ENCODE measurements at places on chromosomes 4 and X. TPM values are rescaled to one million over a fixed set of nuclear protein-coding genes. Genes with fewer than 3 reads are reported as not detected.

- DNase-seq, result no peak
These were observed 60.9 kb downstream of the GK start for GRCh38 chrX:30714138-30714537.

- DNase-seq, result no peak
These were observed 186.3 kb downstream of the SLC7A11 start for GRCh38 chr4:138055890-138056289.

- DNase-seq, result no peak
These were observed 48.8 kb downstream of the C4orf33 start for GRCh38 chr4:129144755-129145206.

DNA sequence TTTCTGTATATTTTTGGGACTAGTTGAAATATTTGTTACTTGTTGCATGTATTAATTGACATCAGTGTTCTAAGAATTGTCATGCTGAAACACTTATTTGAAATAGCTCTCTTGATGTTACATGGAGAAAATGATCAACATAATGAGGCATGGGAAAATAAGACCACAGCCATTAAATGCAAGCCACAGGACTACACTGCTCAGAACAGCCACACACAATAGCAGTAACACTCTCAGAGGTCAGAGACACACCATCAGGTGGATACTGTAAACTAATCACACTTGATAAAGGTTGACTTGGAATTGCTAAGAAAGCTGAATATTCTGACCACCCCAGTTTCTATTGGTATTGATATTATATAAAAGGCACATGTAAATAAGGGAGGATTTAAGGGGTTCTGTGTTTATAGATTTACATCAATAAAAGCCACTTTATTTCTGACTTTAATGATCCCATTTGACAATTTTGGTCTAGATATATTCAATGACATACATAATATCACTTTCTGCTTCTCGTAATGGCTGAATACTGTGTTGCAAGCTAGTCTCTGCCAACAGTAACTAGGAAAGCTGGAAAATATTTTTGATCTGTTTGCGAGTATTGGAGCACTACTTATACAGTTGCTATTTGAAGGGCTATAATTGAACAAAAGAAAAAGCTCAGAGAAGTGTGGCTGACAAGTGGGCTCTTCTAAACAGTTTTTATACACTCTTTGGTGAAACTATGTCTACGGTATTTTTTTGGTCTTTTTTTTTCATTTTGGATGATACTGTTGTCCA is 876.5 kb upstream of the INTU start:
- DNase-seq, result no peak

DNA sequence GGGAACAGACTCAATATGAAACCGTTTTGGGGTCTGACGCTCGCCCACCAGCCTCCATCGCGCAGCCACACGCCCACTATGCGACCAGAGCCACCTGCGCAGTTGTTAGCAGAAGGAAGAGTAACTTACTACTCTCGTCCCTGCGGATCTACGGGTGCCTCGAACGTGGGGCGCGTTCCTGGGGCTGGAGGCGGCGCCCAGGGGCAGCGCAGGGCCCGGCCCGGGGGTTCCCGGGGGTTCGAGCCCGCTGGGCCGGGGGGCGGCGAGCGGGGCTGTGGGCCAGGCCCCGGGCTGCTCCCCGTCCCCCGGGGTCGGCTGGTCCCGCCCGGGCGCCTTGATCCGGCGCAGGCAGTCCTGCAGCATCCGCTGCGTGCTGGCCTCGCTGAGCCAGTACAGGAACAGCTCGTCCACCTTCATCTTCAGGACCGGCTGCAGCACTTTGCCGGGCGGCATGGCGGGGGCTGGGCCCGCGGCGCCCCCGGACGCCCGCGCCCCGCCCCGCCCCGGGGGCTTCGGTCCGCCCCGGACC is 404 bp downstream of the PPP2R3B start:
- DNase-seq, result no peak

GIMD1 gene
- not detected for total RNA-seq

Data from omental fat pad (tissue), 4 donors.